ENCODE measurements at places on chromosomes 1 and 21.
A peak's percentile ranks its signal among the peaks of the same experiment; 100 is the strongest.

GRCh38 chr21:27564684-27565301, 597.9 kb upstream of the ADAMTS5 start:
- peak; percentile 62 for DNase-seq

- no peak for DNase-seq
Observed at GRCh38 chr21:15774590-15774989, 44.8 kb downstream of the USP25 start.

DNA sequence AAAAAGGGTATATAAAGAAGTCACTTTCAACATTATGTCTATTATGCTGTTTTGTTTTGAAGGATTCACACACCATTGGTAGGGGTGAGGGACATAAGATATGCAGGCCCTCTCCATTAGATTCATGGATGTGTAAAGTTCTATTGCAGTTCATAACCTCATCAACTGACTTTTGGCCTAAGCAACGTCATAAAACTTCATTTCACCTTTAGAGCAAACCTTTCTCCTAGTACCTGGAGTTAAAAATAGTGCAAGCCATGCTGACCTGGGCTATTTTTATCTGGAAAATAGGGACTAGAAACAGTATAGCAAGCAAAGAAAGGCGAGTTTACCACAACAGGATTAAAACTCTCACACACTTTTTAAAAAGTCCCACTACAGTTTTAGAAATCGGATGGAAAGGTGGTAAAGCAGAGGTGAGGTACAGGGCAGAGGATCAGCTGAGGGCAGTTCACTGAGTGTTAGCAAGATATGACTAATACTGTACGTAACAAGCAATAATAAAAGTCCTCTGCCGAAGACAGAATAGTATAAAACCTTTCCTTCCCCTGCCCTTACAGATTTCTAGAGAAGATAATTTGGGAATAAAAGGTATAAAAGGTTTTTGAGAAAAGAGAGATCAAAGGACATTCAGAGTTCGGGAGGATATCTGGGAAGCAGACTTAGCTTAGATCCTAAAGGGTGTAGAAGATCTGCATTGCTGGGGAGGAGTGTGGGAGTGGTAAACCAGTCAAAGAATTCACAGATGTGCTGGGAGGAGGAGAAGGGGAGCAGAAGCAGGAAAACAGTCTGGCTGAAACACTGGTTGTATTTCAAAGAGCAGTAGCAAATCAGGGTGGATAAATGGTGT, 14.3 kb downstream of the EGLN1 start:
- no peak for DNase-seq

GRCh38 chr1:116284819-116285390, 88.1 kb upstream of the ATP1A1 start:
- DNase-seq = no peak

- DNase-seq = no peak
Observed at GRCh38 chr1:55741516-55741915, 526.4 kb upstream of the USP24 start.

GRCh38 chr1:227607336-227607898, 44.1 kb downstream of the ZNF678 start:
- no peak for DNase-seq

- DNase-seq = no peak
Observed at GRCh38 chr1:241596633-241597032, 43.5 kb downstream of the CHML start.

DNA sequence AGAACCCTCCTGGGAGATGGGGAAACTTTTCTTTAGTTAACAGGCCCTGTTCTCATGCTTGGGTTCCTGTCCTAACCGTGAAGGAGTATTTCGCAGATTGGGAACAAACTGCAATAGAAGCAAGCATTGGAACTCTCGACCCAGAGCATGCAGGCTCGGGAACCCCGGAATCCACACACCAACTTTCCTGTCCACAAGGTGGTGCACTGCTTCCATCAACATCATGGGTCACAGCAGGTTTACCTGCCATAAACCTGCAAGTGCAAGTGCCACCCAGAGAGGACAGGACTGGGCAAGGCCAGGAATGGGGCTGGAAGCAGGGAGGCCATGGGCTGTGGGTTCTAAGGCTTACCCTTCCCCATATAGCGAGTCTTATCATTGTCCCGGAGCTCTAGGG, 6.9 kb downstream of the ENO1 start:
- DNase-seq = no peak

DNA sequence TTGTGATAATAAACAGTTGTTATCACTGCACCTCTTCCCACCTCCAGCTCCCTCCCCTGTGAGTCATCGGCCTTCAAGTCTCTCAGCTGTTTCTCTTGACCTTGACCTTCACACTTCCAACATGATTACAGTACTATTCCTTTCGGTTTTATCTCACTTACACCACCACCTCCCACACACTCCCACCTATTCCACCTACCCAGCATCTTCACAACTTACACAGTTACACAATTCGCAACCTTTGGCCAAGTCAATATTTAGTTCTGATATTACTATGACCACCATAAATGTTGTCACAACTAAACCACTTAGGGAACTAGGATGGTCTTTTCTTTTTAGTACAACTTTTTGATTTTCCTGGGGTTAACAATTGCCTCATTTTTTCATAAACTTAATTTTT, 60.2 kb downstream of the RIPK4 start:
- DNase-seq = no peak
